ENCODE measurements at places on chromosomes 3 and 15.

DNA sequence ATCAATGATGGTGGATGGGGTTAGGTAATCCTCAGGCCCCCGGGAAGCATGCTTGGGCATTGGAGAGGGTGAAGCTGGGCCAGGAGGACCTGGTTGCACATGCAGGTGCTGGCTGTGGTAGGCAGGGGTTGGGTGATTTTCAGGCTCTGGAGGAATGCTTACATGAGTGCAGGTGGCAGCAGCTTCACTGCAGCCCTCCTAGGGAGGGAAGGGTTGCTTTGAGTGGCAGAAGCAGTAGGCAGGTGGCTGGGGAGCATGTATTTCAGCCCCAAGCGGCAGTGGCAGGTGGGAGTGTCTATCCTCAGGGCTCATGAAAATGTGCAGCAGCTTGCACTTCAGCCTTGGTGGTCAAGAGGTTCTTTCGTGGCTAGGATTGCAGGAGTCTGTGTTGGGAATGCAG is 230.0 kb upstream of the CTNNB1 start:
- no peak overlapping the region for H3K4me3 ChIP-seq
- no peaks in the 10 kb centered on the region for H3K27me3 ChIP-seq
- H3K36me3 ChIP-seq, result no peaks in the 10 kb centered on the region
- peaks cover 31% of the 10 kb centered on the region for H3K4me1 ChIP-seq

GRCh38 chr15:89569090-89569745 is 6.1 kb upstream of the TICRR start:
- no peaks in the 10 kb centered on the region for H3K36me3 ChIP-seq
- DNase-seq, result no peak
- no peak overlapping the region for H3K4me3 ChIP-seq
- H3K4me1 ChIP-seq, result no peaks in the 10 kb centered on the region
- H3K27me3 ChIP-seq, result no peaks in the 10 kb centered on the region

DNA sequence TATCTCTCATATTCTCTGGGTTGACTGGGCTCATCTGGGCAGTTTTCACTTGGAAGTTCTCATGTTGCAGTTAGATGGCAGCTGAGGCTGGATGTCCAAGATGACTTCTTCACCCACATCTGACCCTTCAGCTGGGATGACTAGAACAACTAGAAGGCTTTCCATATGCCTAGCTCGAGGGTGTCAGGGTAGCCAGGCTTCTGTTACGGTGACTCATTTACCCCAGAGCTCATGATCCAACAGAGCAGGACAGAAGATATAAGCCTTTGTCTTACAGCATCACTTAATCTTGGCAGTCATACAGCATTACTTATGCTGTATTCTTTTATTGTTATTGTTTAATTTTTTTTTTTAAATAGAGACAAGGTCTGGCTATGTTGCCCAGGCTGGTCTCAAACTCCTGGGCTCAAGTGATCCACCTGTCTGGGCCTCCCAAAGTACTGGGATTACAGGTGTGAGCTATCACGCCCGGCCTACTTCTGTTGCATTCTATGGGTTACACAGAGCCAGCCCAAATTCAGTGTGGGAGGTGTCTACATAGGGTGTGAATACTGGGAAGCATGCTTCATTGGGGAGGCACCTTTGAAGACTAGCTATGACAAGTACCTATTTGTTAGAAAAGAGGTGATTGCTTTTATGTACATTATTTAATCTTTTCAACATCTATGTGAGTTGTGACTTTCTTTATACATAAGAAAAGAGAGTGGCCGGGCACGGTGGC is 10.7 kb downstream of the HMCES start:
- DNase-seq, result no peak
- H3K27me3 ChIP-seq, result no peaks in the 10 kb centered on the region
- H3K4me3 ChIP-seq, result no peak overlapping the region
- H3K4me1 ChIP-seq, result peaks cover 6% of the 10 kb centered on the region

- H3K4me1 ChIP-seq, result no peaks in the 10 kb centered on the region
- no peak overlapping the region for H3K4me3 ChIP-seq
- no peak for DNase-seq
- no peaks in the 10 kb centered on the region for H3K36me3 ChIP-seq
- H3K27me3 ChIP-seq, result peaks cover 31% of the 10 kb centered on the region
- H3K27ac ChIP-seq, result no peak overlapping the region
Measured at GRCh38 chr3:127151992-127152650, 40.8 kb upstream of the PRR23E start.

GRCh38 chr3:77195766-77196545 is 156.1 kb downstream of the ROBO2 start:
- H3K36me3 ChIP-seq, result no peaks in the 10 kb centered on the region
- H3K27me3 ChIP-seq, result no peaks in the 10 kb centered on the region
- no peak for DNase-seq
- H3K4me3 ChIP-seq, result no peak overlapping the region

All from esophagus squamous epithelium (tissue), 5 donors.